ENCODE measurements at places on chromosomes 16 and 17. TPM values are rescaled to one million over a fixed set of nuclear protein-coding genes. Genes with fewer than 3 reads are reported as not detected.

PRCD gene
- total RNA-seq, result 0.65 TPM

PPY gene
- total RNA-seq, result not detected

KRTAP1-5 gene
- total RNA-seq, result not detected

KRT33B gene
- not detected for total RNA-seq

QRICH2 gene
- total RNA-seq, result 2.6 TPM

NUDT7 gene
- 4.8 TPM for total RNA-seq

HASPIN gene
- 11.8 TPM for total RNA-seq

ITGB3 gene
- total RNA-seq, result 86.4 TPM

RHOT1 gene
- 49.1 TPM for total RNA-seq

SLC5A11 gene
- not detected for total RNA-seq

CDH8 gene
- total RNA-seq, result not detected

ABCA10 gene
- 0.80 TPM for total RNA-seq

CLEC18A gene
- total RNA-seq, result 0.13 TPM

UTS2R gene
- not detected for total RNA-seq

Data from thoracic aorta endothelial cell (primary cell).